Left cardiac atrium (tissue), 4 donors: ENCODE measurements at places on chromosomes 12 and 14.

DNA sequence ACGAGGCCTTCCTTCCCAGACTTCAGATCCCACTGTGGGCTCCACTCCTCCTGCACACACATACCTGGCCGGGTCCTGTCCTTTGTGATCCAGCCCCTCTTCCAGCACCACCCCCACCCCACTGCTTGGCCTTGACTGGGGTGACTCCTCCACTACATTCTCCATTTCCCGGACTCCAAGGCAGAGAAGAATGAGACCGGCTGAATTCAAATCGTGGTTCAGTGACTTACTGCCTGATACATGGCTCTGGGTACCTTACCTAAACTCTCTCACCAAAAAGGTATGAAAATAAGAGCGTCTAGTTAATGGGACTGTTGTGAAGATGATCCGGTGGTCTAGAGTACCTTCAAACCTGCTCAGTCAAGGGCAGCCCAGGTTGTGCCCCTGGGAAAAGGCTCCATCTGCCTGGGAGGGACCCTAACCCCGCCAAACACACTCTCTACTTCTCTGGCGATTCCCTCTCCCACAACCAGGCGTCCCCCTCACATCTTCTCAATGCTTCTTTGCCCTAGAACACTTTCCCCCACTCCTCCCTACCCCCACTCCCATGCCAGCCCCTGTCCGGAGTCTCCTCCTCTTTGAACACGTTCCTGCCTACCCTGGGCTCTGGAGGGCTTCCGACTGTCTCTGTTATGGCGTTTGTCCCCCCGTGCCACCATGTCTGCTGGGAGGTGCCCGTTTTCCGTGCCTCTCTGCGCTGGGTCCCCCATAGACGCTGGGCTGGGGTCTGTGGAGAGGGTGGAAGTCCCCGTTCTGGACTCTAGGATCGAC lies 1.5 kb upstream of the ZBTB42 start:
- no peak for DNase-seq

GRCh38 chr12:75721796-75722195 lies 210.4 kb upstream of the KRR1 start:
- DNase-seq, result no peak

- DNase-seq, result no peak
Observed at GRCh38 chr12:68733661-68734071, 12.3 kb upstream of the SLC35E3 start.

GRCh38 chr12:108792361-108793292 lies 61.3 kb upstream of the CORO1C start:
- no peak for DNase-seq

GRCh38 chr14:95831041-95831440 lies 45.6 kb upstream of the TUNAR start:
- DNase-seq, result no peak

DNA sequence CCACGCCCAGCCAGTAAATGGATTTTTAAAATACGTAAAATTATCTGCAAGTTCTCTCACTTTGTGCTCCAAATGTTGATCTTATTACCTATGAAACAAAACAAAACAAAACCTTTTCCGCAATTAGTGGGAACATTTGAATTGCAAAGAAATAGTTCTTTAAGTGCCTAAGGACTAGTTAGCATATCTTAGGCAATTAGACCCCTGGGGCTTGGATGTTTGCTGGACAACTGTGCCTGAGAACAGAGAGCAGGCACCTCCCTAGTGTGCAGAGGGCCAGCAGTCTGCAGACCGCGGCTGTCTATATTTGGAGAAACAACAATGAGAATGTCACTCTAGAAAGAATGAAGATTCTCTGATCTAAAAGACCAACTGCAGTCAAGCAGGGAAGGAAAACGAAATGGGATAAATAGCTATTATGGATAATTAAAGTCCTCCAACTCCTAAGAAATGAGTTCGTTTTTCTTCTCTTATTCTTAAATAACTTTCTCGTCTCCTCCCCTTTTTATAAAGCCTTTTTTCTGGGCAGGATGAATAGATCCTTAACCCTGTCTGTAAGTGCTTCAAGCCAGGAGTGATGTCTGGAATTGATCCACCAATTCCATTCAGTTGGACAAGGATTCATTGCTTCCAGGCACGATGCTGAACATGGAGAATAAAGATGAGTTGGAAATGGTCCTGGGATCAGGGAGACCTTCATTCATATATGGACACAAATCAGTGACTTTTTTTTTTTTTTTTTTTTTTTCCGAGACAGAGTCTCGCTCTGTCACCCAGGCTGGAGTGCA lies 16.2 kb downstream of the SLC17A8 start:
- no peak for DNase-seq

DNA sequence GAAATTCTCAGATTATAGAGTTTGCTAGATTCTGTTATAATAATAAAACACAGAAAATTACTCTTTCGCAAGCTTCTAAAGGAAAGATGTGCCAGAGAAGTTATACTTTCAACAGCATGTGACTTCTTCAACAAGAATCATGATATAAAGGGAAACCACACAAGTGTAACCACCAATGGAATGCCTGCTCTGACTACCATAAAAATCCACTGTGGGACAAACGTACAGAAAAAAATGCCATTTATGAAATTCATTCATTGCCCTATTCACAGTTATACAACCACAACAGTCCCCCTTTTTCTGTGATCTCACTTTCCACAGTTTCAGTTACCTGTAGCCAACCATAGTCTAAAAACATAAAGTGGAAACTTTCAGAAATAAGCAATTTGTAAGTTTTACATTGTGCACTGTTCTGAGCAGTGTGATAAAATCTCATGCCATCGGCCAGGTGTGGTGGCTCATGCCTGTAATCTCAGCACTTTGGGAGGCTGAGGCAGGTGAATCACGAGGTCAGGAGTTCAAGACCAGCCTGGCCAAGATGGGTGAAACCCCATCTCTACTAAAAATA lies 3.2 kb downstream of the CATSPERB start:
- no peak for DNase-seq

DNA sequence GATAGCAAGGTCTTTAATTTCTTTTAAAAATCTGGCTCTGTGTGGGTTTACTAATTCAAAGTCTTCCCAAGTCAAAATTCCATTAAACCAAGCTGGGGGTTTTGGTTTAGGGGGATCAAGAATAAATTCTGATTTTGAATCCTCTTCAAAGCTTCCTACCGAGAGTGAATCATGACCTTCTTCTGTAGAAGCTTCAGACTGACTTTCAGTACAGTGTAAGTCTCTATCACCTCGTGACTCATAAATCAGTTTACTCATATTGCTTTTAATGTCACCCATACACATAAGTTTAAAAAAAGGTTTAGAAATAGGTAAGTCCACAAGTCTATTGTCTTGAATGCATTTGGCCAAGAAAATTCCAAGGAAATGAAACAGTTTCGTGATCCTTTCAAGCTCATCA lies 80.6 kb upstream of the STRN3 start:
- DNase-seq, result no peak

DNA sequence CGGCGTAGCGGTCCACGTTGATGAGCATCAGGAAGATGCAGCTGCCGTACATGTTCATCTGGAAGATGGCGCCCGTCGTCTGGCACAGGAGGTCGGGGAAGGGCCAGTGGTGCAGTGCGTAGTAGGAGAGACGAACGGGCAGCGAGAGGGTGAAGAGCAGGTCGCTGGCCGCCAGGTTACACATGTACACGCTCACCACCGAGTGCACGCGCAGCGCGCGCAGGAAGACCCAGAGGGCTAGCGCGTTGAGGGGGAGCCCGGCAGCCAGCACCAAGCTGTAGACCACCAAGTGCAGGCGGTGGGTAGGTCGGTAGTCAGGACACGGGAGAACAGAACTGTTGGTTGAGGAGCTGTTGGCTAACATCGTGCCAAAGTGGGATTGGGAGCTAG lies 13.7 kb upstream of the CHD4 start:
- no peak for DNase-seq

DNA sequence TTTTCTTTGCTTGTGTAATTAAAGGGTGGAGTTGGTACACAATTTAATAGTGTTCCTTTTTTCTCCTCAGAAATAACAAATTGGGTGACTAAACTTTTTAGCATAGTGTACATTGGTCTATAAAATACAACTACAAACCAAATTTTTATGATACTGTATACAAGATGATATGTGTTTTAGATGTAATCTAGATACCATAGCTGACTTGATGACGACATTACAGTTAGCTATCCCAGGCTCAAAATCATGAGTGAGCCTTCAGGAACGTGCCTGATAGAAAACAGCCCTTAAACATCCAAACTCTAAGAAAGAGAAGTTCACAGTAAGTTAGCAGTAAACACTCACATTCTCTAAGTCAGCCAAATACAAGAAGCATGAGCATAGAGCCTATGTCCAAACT lies 99.0 kb upstream of the SSTR1 start:
- no peak for DNase-seq

- no peak for DNase-seq
Observed at GRCh38 chr12:65643171-65643570, 181.1 kb upstream of the HMGA2 start.

DNA sequence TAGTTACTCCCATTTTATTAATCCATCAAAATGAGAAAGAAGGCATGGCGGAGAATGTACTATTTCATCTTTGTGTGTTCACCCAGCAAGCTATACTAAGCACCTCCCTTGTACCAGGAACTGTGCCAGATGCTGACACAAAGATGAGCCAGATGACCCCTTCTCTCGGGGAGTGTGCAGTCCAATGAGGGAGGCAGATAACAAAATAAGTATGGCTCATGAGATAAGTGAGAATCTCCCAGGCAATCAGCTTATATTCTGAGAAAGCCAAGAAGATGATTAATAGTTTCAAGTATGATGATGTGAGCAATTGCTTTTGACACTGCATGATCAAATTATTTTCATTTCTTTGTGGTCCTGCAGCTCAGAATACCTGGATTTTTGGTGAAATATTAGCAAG lies 1.3 kb upstream of the TMEM233 start:
- no peak for DNase-seq

DNA sequence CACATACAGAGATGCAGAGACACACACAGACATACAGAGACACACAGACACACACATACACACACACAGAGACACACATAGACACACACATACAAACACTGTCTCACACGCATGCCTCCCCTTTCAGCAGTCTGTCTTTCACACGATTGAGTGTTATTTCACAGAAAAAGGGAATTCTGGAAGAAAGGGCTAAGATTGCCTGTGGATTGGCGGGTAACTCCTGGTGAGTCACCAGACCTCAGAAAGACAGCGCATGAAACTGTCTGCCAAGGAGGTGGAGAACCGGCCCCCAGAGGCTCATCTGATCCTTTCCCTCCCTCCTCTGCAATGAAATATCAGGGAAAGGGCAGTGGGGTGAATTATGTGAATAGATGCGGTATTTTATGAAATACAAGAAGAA lies 127.2 kb upstream of the GSC start:
- peak; percentile 40 for DNase-seq

DNA sequence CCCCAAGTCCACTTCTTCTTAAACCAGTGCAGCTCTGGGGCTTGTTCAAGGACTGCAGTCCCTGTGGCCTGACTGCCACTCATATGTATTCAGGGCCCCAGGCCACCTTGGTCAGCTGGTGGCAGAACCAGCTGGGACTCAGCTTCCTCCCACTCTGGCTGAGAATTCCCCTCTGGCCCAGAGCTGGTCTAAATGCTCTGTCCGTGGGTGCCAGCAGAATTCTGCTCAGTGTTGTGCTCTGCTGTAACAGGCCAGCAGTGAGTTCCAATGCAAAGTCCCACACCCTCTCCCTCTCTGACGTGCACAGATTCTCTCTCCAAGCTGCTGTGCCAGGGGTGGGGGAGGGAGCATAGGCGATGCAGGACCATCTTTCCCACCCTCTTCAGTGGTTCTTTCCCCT lies 210.4 kb upstream of the RGS6 start:
- DNase-seq, result no peak

- no peak for DNase-seq
Observed at GRCh38 chr12:111193496-111193895, 175.4 kb downstream of the PHETA1 start.

GRCh38 chr14:22282949-22283348 lies 306.1 kb downstream of the DAD1 start:
- no peak for DNase-seq

GRCh38 chr12:38156497-38157245 lies 159.9 kb upstream of the ALG10B start:
- no peak for DNase-seq

GRCh38 chr12:53224061-53224896 lies 7.7 kb downstream of the RARG start:
- no peak for DNase-seq

- no peak for DNase-seq
Observed at GRCh38 chr14:94768521-94769390, 1.2 kb downstream of the GSC start.

DNA sequence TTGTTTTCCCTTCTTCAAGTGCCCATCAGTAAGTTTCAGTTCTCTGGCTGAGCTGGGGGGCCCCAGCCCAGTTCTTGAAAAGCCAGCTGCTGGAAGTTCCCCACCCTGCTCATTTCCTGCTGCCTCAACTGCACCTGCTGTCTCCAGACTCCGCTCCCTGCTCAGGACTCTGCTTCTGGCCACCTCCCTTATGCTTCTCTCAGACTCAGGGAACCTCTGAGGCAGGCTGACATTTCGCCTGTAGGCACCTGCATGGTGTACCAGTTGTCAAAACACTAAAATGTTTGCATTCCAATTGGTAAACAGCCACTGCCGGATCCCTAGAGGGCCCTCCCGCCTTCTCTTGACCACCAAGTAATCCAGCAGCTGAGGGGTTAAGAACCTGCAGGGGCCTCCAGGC lies 136.5 kb upstream of the VRK1 start:
- no peak for DNase-seq

- DNase-seq, result no peak
Observed at GRCh38 chr12:40635141-40635731, 57.0 kb upstream of the CNTN1 start.

GRCh38 chr12:113439606-113440030 lies 17.4 kb downstream of the SDSL start:
- no peak for DNase-seq

- peak; percentile 37 for DNase-seq
Observed at GRCh38 chr12:30970559-30971197, 44.1 kb downstream of the TSPAN11 start.

- DNase-seq, result no peak
Observed at GRCh38 chr12:80749456-80749855, 32.7 kb downstream of the MYF5 start.

DNA sequence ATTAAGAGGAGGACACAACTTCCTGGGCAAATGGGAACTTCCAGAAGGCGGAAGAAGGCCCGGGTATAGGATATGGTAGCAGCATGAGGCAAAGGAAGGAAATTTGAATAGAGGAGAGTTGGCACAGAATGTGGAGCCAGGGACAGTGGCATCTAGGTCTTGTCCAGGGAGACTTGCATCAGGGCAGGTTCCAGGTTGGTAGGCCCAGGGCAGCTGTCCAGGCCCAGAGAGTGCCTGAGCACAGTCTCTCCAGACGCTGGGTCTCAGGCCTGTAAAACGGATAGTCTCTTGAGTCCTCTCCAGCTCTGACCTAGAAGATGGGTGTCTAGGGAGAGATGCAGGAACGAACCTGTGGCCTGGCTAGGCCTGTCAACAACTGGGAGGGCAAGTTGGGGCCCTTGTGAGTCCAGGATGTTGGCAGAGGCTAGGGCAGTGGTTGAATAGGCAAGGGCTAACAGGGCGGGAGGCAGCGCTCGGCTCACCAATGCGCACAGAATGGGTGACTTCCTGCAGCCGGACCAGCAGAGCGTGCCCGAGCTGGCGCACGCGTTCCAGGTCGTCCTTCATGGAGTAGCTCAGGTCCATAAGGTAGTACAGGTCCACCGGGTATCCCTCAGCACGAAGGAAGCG lies 9.9 kb downstream of the ITGB7 start:
- no peak for DNase-seq
